ENCODE measurements at places on chromosomes 4 and X.

- no peaks in the 10 kb centered on the region for H3K36me3 ChIP-seq
- no peaks in the 10 kb centered on the region for H3K27me3 ChIP-seq
- no peak overlapping the region for H3K4me3 ChIP-seq
- peaks cover 39% of the 10 kb centered on the region for H3K4me1 ChIP-seq
- no peak for DNase-seq
These were observed 15.3 kb downstream of the STAG2 start for GRCh38 chrX:123976706-123977316.

DNA sequence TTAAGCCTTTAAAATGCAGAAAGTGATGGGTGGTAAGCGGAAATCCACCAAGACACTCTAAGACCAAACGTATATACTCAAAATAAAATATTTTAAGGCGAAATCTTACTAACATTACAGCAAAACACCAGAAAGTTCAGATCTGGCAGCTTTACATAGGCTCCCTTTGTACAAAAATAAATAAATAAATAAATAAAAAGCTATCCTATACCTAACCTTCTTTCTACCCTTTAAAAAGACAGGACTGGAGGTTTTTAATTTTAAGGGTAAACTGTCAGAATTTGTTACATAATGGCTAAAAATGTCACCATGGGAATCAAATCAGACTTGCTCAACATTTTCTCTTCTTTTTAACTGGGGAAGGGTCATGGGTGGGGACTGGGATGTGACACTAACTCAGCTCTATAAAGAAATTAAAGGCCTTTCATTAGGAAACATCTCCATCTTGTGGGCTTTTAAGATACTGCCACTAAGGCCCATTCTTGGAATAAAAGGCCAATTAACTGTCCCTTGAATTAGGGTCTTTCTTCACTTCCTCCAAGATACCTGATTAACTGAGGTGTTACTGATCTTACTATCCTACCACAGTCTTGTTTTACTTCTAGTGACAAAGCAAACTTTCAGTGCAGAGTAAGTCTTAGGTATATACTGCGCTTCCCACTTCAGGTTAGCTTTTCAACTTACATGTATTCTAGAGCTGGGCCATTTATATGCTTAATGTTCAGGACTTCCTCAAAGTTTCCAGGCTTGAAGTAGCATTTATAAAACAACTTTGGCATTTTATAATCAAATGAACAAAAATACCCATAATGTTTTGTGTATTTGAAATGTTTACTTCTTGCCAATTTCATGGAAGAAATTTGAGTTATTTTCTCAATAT lies 13.3 kb downstream of the HNRNPD start:
- no peak overlapping the region for H3K4me3 ChIP-seq
- no peak overlapping the region for H3K27ac ChIP-seq
- peaks cover 10% of the 10 kb centered on the region for H3K36me3 ChIP-seq
- DNase-seq = no peak
- H3K27me3 ChIP-seq = no peaks in the 10 kb centered on the region

- H3K27ac ChIP-seq = no peak overlapping the region
- H3K4me1 ChIP-seq = no peaks in the 10 kb centered on the region
- H3K36me3 ChIP-seq = no peaks in the 10 kb centered on the region
- H3K4me3 ChIP-seq = no peak overlapping the region
- DNase-seq = no peak
These were observed 378.1 kb upstream of the FTHL17 start for GRCh38 chrX:31449965-31450364.

GRCh38 chr4:77190053-77190452 lies 33.0 kb downstream of the CCNG2 start:
- H3K27ac ChIP-seq = no peak overlapping the region
- H3K4me3 ChIP-seq = no peak overlapping the region
- no peak for DNase-seq
- H3K27me3 ChIP-seq = no peaks in the 10 kb centered on the region
- no peaks in the 10 kb centered on the region for H3K36me3 ChIP-seq
- peaks cover 9% of the 10 kb centered on the region for H3K4me1 ChIP-seq

GRCh38 chr4:42122237-42122636 lies 30.2 kb downstream of the BEND4 start:
- no peaks in the 10 kb centered on the region for H3K36me3 ChIP-seq
- no peaks in the 10 kb centered on the region for H3K27me3 ChIP-seq
- no peak overlapping the region for H3K4me3 ChIP-seq
- DNase-seq = no peak
- no peaks in the 10 kb centered on the region for H3K4me1 ChIP-seq
- H3K27ac ChIP-seq = no peak overlapping the region

DNA sequence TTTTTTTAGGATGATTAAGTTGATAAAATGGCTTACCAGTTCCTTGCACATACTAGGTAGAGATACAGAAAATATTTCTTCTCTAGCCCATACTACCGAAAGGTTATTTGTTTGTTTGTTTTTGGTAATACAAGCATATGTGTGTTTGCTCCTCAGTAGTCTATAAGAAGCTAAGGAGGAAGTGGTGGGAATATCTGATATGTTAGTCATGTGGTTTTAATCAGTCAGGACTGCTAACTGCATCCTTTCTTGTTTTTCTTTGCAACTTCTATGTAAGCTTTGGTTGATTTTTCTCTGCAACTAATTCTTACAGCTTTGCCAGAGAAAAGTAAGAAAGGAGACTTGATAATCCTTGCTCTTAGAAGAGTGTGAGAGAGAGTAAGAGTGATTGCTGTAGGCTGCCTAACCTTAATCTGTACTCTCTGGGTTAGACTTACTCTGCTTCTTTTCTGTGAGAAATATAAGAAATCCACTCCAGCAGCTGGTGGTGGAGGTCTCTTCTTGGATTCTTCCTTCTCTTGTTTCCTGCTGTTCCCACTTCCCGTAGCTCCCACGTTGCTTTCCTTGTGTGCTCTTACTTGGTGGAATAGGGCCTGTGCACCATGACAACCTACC lies 28.3 kb downstream of the SEPTIN11 start:
- DNase-seq = no peak
- no peak overlapping the region for H3K4me3 ChIP-seq
- H3K36me3 ChIP-seq = no peaks in the 10 kb centered on the region
- H3K4me1 ChIP-seq = peaks cover 4% of the 10 kb centered on the region
- no peaks in the 10 kb centered on the region for H3K27me3 ChIP-seq

DNA sequence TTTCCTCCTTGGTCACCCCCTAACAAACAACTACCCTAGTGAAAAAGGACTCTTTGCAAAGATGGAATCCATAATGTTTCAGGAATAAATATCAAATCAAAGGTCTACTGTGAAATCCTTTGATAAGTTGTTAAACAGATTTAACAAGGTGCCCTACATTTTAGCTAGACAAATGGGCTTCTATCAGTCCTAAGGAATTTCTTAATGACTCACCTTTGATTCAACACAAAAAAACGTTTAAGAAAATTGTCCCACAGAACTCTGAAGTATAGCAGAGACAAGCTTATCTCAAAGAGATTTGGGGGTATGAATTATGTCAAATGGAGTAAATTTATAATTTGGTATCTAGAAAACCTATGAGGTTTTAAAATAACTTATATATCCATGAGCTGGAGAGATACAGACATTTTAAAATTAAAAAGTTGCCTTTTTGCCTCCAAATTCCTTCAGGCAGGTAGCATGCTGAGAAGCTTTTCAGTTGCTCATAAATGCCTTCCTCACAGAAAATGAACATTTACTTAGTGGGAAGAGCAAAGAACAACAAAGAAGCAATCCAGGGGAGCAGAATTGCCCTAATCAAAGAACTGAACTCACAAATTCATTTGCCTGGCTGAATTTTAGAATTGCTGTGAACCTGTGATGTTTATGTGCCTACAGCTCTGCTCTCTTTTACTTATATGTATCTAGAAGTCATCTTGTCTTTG lies 649.3 kb downstream of the STPG2 start:
- H3K27ac ChIP-seq = no peak overlapping the region
- H3K4me3 ChIP-seq = no peak overlapping the region
- no peaks in the 10 kb centered on the region for H3K27me3 ChIP-seq
- no peaks in the 10 kb centered on the region for H3K36me3 ChIP-seq
- DNase-seq = no peak
- no peaks in the 10 kb centered on the region for H3K4me1 ChIP-seq

DNA sequence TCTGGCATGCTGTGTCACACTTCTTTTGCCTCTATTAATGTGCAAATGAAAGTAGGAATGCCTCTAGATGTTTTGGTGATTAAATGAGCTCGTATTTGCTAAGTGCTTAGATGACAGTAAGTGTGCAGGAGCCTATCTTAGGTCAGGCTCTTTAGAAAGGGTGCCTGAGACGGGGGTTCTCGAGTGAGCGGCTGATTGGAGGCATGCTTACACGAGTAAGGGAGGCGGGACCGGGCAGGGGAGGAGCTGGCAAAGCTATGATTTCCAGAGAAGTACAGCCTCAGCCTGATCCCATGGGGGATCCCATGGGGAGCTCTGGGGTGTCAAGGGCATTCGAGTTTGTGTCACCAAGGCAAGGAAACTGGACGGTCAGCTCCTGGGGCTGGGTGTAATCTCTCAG lies 44.8 kb downstream of the CLDN34 start:
- H3K27ac ChIP-seq = no peak overlapping the region
- H3K27me3 ChIP-seq = no peaks in the 10 kb centered on the region
- DNase-seq = no peak
- H3K36me3 ChIP-seq = no peaks in the 10 kb centered on the region
- no peak overlapping the region for H3K4me3 ChIP-seq
- H3K4me1 ChIP-seq = no peaks in the 10 kb centered on the region

GRCh38 chrX:8848911-8849310 lies 47.7 kb upstream of the FAM9A start:
- H3K4me1 ChIP-seq = no peaks in the 10 kb centered on the region
- no peak for DNase-seq
- no peak overlapping the region for H3K27ac ChIP-seq
- H3K4me3 ChIP-seq = no peak overlapping the region
- no peaks in the 10 kb centered on the region for H3K27me3 ChIP-seq

GRCh38 chr4:123802082-123802645 lies 405.6 kb downstream of the SPRY1 start:
- H3K27me3 ChIP-seq = no peaks in the 10 kb centered on the region
- H3K4me1 ChIP-seq = no peaks in the 10 kb centered on the region
- DNase-seq = no peak
- H3K27ac ChIP-seq = no peak overlapping the region

DNA sequence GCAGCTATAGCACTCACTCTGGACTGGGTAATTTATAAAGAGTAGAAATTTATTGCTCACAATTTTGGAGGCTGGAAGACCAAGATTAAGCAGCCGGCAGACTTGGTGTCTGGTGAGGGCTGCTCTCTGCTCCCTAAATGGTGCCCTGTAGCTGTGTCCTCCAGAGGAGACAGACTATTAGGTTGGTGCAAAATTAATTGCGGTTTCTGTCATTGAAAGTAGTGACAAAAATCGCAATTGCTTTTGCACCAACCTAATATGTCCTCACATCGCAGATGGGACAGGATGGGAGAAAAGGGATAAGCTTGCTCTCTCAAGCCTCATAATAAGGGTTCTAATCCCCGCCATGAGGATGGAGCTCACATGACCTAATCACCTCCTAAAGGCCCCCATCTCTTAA lies 258.1 kb upstream of the VCX3A start:
- H3K4me3 ChIP-seq = no peak overlapping the region
- no peaks in the 10 kb centered on the region for H3K4me1 ChIP-seq
- H3K27me3 ChIP-seq = no peaks in the 10 kb centered on the region
- H3K36me3 ChIP-seq = no peaks in the 10 kb centered on the region
- DNase-seq = no peak

- H3K4me1 ChIP-seq = no peaks in the 10 kb centered on the region
- H3K27me3 ChIP-seq = no peaks in the 10 kb centered on the region
- no peak overlapping the region for H3K27ac ChIP-seq
- DNase-seq = no peak
These were observed 511.8 kb downstream of the TRAM1L1 start for GRCh38 chr4:116573540-116573939.

- H3K27ac ChIP-seq = peak overlapping the region; percentile 89
- peaks cover 23% of the 10 kb centered on the region for H3K4me1 ChIP-seq
- peaks cover 3% of the 10 kb centered on the region for H3K27me3 ChIP-seq
- DNase-seq = no peak
These were observed 12.9 kb downstream of the PPP2R3B start for GRCh38 chrX:373641-374471.

DNA sequence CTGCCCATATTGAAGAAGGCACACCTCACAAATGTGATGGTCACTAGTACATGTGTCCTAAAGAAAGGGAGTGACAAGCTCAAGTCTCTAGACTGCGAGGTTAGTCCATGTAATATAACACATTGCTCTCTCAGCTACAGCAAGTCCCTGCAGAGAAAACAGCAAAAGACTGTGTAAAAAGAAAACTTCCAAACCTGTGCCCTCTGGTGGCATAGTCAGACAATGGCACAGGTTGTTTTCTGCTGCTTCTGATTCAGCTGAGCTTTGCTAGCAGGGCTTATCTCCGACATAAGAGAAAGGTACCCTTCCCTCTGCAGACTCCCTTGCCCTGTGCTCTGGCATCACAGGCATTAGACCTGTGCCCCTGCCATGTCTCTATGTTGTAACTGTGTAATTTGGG lies 1.4 kb upstream of the SERPINA7 start:
- DNase-seq = no peak
- H3K27ac ChIP-seq = no peak overlapping the region
- no peaks in the 10 kb centered on the region for H3K36me3 ChIP-seq
- no peak overlapping the region for H3K4me3 ChIP-seq
- H3K4me1 ChIP-seq = no peaks in the 10 kb centered on the region

- DNase-seq = no peak
- H3K27ac ChIP-seq = no peak overlapping the region
- no peak overlapping the region for H3K4me3 ChIP-seq
- H3K36me3 ChIP-seq = no peaks in the 10 kb centered on the region
These were observed 96.6 kb upstream of the TBL1X start for GRCh38 chrX:9368262-9368661.

Data from heart left ventricle (tissue), 16 donors.